CMK (cell line): ENCODE measurements at places on chromosomes 1 and 21.

- no peak for DNase-seq
These were observed 70.0 kb upstream of the AJAP1 start for GRCh38 chr1:4584449-4584848.

GRCh38 chr21:30984889-30985288 lies 53.4 kb downstream of the KRTAP19-8 start:
- DNase-seq: no peak

DNA sequence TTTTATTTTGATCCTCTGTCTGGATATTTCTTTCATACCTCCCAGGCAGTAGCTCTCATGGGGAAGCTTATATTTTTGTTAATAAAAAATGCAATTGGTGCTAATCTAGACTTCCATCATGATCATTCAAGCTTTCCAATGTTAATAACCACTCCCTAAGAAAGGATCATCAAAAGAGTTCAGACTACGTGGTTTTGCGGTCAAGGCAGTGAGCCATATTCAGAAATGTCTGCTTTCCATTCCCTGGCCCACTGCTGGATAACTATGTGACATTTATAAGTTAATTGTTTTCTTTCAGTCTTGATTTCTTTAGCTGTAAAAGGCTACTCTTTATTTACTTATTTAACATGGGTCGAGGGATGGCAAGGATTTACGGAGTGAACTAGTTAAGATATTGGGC lies 414.6 kb downstream of the LMO4 start:
- no peak for DNase-seq

GRCh38 chr1:71785450-71785849 lies 496.9 kb downstream of the NEGR1 start:
- DNase-seq: no peak

DNA sequence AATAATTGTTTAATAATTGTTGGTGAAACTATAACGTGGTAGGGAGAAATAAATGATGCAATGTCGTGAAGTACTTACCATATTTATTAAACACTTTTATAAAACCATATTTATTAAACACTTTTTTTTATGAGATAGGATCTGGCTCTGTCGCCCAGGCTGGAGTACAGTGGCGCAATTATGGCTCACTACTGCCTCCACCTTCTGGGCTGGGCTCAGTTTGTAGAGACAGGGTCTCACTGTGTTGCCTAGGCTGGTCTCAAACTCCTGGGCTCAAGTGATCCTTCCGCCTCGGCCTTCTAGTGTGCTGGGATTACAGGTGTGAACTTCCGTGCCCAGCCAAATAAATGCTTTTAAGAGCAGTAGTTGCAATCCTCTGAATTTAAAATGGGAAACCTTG lies 76.0 kb upstream of the PGD start:
- no peak for DNase-seq

GRCh38 chr1:74429580-74429979 lies 82.8 kb downstream of the LRRC53 start:
- no peak for DNase-seq

DNA sequence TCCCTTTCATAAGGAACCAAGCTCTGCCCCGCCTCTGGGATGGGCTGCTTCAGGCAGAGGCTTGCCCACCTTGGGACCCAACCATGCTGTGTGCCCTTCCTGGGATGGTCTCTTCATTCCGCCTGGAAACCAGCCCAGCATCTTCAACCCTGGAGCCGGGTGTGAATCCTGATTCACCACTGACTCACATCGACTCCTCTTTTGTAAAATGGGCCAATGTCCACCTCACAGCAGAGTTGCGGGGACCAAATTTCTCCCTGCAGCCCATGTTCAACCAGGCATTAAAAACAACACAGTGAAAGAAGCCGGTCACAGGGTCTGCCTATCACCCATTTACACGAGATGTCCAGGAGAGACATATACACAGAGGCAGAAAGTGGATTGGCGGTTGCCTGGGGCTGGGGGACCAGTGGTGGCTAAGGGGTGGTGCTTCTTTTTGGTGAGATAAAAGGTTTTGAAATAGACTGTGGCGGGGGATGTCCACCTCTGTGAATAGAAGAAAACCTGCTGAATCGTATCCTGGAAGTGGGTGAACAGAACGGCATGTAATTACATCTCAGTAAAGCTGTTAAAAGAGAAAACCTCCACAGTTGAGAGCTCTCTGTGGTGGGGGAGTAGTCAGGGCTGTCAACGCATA lies 6.9 kb upstream of the GPR153 start:
- DNase-seq: no peak

- no peak for DNase-seq
These were observed 726 bp downstream of the TACSTD2 start for GRCh38 chr1:58576325-58576726.

- DNase-seq: peak; percentile 56
These were observed 552 bp downstream of the UBR4 start for GRCh38 chr1:19209439-19209989.

DNA sequence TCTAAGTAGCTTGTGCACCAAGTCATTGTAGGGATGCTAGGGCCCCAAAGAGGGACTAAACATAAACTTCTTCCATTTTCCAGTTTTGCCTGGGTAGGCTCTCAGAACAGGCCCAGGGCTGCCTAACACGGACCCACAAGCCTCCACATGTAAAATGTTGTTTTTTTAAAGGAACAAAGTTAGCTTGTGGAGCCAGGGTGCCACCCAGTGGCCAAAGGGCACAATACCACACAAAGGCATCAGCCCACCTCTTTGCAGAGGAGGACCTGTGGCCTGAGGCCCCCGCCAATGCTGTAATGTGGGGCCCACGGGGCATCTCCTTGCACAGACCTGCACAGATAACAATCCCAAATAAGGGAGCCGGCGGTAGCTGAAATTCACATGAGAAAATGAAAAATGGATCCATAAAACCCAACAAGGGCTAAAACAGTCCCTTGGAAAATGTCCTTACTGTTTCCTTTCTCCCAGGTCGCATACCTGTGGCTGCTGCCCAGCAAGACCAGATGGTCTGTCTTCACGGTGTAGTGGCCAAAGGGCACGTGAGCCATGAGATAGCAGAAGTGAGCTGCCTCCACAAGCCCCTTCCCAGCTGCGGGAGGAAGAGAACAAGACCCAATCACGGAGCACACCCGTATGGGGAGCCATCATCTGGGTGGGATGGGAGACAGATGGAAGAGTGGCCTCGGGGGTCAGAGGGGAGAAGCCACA lies 23.8 kb downstream of the SEC16B start:
- peak; percentile 31 for DNase-seq

DNA sequence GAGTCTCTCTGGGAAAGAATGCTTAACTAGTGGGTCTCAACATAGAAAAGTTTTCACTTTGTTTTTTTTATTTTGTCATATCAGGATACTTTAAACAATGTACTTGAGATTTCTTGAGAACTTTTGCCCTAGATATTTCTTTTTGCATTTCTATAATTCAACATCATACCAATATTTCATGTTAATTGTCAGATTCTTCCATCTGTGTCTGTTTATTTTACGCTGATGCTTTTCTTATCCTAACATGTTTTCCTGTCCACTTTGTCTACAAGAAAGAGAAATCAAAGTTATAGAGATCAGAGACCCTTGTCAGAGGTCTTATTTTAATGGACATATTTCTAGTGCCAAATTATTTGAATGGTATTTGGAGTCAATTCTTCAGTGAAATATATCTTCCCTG lies 95.5 kb upstream of the B3GALT2 start:
- DNase-seq: no peak

- no peak for DNase-seq
These were observed 92.0 kb upstream of the S1PR1 start for GRCh38 chr1:101144671-101145448.

DNA sequence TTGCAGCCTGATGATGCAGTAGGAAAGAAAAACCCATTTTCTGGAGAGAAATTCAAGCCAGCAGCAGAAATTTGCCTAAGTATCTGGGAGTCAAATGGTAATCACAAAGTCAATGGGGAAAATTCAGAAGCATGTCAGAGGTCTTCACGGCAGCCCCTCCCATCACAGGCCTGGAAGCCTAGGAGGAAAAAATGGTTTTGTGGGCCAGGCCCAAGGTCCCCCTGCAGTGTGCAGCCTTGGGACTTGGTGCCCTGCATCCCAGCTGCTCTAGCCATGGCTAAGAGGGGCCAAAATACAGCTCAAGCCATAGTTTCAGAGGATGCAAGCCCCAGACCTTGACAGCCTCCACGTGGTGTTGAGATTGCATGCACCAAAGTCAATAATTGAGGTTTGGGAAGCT lies 334.8 kb downstream of the PTBP2 start:
- no peak for DNase-seq

- DNase-seq: no peak
These were observed 6.3 kb downstream of the HAPLN2 start for GRCh38 chr1:156625436-156626078.

DNA sequence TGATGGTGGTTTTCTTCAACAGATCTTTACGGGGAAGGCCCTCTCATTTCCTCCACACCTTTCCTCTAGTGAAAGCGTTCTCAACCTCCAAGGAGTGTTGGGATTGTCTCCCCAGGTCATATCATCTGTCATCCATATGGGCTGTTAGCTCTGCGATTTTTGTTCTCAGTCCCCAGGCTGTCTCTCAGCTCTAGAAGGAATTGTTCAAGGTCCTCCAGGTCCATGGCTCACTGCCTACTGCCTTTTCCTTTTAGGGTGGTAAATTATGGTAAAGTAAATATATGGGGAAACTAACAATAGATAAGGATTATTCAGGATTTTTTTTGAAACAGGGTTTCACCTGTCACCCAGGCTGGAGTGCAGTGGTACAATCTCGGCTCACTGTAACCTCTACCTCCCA lies 37.6 kb downstream of the ELF3 start:
- DNase-seq: no peak

DNA sequence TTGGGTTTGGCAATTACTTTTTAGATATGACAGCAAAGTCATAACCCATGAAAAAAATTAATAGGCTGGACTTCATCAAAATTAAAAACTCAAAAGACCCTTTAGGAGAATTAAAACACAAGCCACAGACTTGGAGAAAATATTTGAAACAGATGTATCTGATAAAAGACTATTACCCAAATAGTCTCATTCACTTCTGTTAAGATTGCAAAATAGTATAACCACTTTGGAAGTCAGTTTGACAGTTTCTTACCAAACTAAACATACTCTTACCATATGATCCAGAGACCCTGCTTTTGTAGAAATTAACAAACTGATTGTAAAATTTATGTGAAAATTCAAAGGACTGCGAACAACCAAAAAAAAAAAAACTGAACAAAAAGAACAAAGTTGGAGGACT lies 32.5 kb upstream of the SLC44A3 start:
- DNase-seq: no peak

- DNase-seq: no peak
These were observed 299.0 kb downstream of the SMYD3 start for GRCh38 chr1:246208105-246208504.

- no peak for DNase-seq
These were observed 1.6 kb downstream of the THEM5 start for GRCh38 chr1:151851886-151852285.

DNA sequence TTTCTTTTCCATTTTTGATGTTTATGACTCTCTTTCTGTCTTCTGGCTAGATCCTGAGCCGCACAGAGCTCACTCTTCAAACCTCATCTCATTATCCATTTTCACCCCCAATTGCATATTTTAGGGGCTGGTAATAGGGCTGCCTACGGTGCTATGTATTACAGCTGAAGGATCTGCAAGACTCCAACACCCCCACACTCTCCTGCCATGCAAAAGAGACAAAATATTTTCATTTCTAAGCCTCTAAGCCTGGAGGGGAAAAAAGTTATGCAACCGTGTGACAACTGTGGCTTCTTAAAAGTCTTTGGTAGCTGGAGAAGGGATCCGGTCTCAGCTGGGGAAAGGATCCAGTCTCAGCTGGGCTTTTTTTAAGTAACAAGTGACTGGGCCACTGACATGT lies 311.6 kb downstream of the NPHP4 start:
- no peak for DNase-seq

DNA sequence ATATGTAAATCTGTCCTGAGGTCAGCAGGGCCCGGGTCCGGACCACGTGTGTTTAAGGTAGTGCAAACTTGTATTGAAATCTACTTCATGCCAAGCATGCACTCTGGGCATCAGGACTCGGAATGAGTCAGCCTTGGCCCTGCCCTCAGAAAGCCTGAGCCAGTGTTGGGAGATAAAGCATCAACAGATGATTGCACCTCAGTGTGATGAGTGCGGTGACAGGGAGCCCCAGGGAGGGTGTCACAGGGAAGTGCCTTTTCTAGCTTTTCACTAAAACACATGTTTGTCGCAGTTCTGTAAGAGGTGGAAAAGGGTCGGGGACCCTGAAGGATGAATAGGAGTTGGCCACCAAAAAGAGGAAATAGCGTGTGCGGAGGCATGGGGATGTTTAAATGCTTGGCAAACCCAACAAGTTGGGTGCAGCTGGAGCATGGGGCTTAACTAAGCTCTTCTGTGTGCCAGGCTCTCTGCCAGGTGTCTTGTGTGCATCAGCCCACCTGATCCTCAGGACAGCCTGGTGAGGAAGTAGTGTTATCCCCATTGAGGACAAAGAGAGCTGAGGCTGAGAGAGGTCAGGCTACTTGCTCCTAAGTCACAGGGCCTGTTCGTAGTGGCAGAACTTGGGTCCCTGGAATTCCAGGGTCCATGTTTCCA lies 48.2 kb upstream of the EPB41 start:
- no peak for DNase-seq

- no peak for DNase-seq
These were observed 8.1 kb upstream of the LEFTY1 start for GRCh38 chr1:225896937-225897549.

DNA sequence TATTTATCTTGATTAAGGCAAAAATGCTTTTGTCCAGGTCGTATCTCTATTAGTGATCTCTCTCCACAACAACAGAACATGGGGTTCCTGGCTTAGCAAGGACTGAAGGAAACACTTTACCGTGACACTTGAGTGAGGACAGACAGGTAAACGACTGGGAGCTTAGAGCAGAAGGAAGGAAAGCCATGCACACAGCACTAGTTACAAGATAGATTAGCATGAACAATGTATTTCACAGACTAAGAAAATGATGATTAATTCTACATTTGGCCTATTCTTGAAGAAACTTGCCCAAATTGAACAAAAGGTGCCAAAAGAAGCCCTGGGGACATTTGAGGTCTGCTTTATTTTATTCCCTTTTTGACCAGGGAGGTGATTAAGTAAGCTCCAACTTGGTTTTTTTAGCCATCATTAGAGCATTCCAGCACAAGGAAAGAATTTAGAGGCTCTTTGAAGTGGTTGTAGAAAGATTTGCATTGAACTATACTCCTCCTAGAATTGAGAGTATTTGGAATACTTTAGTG lies 248.5 kb downstream of the USP25 start:
- no peak for DNase-seq

DNA sequence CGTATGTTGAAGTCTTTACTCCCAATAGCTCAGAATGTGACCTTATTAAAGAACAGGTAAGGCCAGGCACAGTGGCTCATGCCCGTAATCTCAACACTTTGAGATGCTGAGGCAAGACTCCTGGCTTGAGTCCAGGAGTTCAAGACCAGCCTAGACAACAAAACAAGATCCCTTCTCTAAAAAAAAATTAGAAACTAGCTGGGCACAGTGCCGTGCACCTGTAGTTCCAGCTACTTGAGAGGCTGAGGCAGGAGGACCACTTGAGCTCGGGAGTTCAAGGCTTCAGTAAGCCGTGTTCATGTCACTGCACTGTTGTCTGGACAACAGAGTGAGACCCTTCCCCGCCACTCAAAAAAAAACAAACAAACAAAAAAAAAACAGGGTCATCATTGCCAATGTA lies 171.3 kb downstream of the RERE start:
- DNase-seq: no peak
